ENCODE measurements at places on chromosomes 11 and 22. TPM values are rescaled to one million over a fixed set of nuclear protein-coding genes. Genes with fewer than 3 reads are reported as not detected.

- DNase-seq = no peak
Measured at GRCh38 chr22:35379146-35379993, 1.5 kb upstream of the HMOX1 start.

DNA sequence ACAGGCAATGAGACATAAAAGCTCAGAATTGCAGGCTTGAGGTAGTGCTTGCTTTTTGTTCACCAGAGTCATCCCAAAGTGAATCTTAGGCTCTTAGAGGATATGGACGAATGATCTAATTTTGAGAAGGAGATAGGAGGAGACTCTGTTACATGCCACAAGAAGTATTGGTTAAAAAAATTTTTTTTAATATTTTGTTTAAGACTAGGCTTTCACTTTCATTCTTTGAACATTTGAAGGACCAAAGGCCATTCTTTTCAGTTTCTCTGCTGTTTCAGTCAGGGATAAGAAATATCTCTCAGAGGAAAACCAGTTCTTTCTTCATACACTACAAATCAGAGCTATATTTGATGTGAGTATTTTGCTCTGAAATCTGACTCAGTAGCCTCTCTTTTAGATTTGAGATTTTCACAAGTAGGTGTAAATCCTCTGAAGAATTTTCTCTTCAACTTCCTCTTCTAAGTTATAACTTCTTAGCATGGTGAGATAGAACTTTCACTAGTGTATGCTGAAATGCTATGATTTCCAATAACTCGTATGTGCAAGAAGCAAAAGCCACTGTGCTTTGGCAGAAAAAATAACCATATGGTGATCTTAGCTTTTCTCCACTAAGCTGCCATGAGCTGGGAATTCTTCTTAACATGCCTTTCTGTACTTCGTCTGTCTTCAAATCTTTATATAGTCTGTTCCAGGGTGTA is 24.1 kb upstream of the FAM181B start:
- DNase-seq = no peak

Gene TRPC6
- 6.1 TPM for total RNA-seq

DNA sequence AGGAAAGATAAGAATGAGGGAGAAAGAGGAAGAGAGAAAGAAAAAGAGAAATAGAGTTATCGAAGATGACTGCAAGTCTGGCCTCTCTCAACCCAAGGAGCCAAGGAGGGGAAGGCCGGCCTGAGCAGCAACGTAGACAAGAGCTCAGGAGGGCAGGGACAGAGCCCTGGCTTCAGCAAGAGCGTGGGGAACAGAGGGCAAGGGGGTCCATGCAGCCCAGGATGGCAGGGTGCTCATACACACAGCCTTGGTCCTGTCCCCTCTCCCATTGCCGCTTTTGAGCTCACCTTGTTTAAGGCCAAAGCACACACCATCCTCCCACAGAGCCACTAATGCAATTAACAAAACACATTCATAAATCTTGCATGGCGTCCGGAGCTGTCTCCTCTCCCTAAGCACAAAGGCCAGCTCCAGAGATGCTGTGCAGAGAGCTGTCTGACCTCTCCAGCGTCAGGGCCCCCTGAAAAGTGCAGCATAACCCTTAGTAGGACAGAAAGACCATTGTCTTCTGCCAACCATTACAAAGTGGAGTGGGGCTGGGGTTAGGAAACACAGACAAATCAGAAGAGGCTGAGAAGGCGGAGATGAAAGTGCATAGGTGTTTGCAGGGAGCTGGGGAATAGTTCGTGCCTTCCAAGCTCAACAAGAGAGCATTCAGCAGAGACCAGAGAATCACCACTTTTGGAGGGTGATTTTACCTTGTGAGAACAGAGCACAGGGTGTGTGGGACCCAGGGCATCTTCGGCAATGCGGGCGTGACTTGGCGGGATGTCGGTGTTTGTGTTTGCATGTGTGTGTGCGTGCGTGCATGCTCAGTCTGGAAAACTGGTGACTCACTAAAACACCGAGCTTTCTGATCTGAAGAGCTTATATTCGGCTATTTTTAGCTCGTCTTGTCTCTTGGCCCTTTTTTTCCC is 28.2 kb upstream of the JAM3 start:
- no peak for DNase-seq

DNA sequence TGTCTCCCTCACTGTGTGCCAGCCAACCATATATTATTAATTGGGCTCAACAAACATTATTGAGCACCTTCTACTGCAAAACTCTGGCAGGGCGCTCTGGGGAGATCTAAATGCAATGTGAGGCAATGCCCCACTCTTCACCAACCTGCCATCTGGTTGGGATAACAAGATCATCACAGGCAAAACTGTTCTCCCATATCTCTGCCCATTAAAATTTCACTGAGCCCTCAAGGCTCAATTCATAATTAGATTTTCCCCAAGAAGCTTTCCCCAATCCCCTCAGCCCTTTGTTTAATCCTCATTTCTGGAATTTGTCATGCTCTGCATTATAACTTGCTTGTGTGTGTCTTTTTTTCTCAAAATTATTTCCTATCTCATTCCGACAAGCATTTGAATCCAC is 106.6 kb downstream of the ARL14EP start:
- DNase-seq = peak; percentile 43

Gene ARHGAP32
- total RNA-seq = 29.0 TPM
